CD8-positive, alpha-beta T cell (primary cell): ENCODE measurements at places on chromosomes 11 and 22. TPM values are rescaled to one million over a fixed set of nuclear protein-coding genes. Genes with fewer than 3 reads are reported as not detected.

Gene OR52I2
- total RNA-seq, result not detected

Gene MACROD1
- 4.5 TPM for total RNA-seq

GRCh38 chr11:1480191-1480554 lies 6.4 kb downstream of the MOB2 start:
- DNase-seq, result no peak

GRCh38 chr22:17576470-17576869 lies 13.2 kb downstream of the SLC25A18 start:
- no peak for DNase-seq

GRCh38 chr11:15780837-15781236 lies 575.5 kb downstream of the SOX6 start:
- no peak for DNase-seq
